RWPE1 (cell line): ENCODE measurements at places on chromosomes 7 and 10.

GRCh38 chr10:97365761-97366351 is 31.3 kb upstream of the FRAT2 start:
- DNase-seq, result no peak

DNA sequence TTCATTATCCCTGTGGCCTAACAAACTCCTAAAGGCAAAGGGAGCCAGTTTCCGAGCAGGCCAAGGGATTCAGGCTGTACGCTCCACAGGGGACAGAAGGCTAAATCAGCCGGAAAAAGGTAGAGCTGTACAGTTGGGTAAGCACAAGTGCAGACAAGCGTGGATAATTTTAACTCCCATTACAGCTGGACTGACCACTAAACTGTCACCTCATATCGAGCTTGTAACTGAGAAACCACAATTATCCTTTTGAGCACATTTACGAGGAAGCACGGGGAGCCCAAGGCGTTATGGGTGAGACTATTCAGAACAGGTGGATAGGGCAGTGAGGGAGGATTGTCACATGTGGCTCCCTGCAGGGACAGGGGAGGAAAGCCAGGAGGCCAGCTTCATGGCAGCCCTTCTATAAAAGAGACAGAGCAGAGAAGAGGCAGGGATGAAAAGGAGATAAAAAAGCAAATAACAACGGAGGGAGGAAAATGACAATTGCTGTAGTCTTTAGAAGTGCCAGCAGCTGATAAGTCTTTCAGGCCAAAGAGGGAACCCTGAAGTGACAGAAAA is 288.0 kb downstream of the FGFR2 start:
- DNase-seq, result no peak

GRCh38 chr10:131143425-131144165 is 167.9 kb downstream of the TCERG1L start:
- no peak for DNase-seq

- no peak for DNase-seq
Measured at GRCh38 chr7:99270702-99271101, 1.9 kb upstream of the MYH16 start.

GRCh38 chr7:93378131-93378760 is 146.1 kb downstream of the VPS50 start:
- DNase-seq, result no peak

GRCh38 chr7:130286881-130287280 is 6.1 kb upstream of the CPA4 start:
- DNase-seq, result no peak

DNA sequence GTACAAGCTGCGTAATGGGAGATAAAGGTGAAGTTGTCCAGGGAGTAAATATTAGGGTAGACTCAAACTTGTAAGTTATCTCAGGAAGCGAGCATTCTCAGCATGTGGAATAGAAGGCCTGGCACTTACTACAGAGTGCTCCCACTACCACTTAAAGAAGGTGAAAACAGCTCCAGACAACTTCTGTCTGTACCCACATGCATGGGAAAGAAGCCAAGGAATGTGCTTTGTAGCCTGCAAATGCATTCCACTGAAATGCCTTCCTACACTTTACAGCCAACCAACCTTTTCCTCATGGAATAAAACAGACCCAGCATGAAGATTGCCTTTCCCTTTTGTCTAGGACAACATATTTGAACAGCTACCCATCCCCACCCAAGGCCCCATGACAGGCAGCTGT is 45.4 kb upstream of the NPSR1 start:
- no peak for DNase-seq

DNA sequence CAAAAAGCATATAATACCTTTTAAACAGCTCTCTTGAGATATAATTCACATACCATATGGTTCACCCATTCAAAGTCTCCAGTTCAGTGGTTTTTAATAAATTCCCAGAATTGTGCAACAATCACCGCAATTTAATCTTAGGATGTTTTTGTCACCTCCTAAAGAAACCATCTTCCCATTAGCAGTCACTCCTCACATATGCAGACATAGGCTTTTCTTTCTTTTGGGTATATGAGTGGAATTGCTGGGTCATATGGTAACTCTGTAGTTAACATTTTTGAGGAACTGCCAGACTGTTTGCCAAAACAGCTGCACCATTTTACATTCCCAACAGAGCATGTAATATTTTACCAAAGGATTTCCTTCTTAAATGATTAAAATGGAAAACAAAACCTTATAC is 57.0 kb downstream of the CC2D2B start:
- no peak for DNase-seq

GRCh38 chr10:123808286-123808685 is 83.3 kb downstream of the CPXM2 start:
- DNase-seq, result no peak

DNA sequence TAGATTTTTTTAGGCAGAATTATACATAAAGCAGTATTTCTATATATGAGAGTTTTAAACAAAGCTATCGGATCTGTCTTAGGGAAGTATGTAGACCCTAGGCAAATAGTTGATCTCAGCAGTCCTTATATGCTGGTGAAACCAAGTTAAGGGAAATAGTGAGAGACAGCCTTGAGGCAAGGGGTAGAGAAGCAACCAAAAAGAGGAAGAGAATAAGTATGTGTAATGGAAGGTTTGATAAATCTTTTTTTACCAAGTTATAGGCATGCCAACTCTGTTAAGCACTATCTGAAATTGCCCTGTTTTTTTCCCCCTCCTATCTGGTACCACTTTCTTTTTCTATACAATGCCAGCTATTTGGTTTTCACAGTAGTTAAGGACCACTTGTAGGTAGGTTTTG is 19.9 kb downstream of the SPAG6 start:
- DNase-seq, result no peak

DNA sequence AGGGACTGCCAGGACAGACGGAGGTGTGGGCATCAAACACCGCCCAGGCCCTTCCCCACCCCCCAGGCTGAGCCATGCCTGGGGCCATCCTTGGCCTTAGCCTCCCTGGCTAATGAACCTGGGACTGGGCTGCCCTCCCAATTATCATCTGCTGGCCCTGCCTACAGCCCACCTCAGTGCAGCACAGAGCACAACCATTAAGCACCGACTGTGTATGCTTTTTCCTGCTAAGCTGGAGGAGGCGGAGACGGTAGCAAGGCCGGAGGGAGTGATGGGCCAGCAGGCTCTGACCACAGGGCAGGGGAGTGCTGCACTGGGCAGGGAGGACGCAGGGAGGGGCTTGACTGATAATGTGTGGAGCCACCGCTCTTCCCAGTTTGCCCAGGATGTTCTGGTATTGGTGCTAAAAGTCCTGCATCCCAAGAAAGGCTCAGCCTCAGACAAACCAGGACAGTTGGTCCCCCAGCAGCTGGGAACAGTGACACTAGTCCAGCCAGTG is 72.0 kb downstream of the C10orf143 start:
- DNase-seq, result no peak

DNA sequence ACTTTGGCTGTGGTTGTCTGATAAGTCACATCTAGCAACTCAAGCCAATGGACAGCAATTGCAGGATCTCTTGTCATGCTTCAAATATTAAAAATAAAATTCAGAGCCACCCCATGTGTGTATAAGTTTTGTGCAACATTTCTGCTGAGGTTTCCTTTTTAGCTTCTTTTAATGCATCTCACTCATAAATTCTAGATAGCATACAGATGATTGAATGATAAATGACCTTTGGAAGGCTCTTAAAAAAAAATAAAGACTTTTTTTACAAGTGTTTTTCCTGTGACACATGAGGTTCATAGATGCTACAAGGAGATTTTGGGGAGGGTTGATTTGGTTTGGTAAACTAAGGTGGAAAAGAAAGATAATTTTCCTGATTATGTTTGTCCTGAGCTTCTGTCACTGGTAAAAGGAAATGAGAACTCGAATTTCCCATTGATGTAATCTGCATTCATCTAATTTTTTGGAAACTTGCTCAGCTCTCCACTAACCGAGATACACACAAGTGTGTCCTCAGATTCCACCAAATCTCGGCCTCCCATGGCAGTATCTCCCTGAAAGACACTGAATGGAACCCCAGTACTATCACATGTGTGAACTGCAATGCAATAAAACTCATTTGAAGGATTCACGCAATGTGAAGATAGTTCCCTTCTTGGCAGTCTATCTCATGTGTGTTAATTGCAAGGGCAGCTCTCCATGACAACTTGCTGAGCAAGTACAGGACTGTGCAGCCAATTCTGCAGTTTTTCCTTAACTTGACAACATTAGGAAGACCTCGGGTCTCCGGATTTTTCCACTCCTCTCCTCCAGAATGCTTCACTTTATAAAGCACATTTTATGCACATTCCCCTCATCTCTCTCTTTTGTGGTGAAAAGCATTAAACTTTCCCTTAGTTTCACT is 185.4 kb upstream of the PFKP start:
- no peak for DNase-seq

DNA sequence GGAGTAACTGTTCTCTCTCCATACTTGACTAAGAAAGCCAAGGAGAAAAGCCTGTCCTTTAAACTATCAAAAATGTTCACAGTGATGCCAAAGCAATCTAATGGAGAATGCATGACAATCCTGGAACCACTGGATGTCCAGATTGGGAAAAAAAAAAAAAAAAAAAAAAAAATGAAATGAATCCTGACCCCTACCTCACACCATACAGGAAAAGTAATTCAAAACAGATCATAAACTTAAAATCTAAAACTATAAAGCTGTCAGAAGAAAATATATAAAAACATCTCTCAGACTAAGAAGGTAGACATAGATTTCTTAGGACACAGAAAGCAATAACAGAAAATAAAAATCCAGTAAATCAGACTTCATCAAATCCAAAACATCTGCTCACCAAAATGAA is 18.4 kb downstream of the FBXW4 start:
- no peak for DNase-seq

DNA sequence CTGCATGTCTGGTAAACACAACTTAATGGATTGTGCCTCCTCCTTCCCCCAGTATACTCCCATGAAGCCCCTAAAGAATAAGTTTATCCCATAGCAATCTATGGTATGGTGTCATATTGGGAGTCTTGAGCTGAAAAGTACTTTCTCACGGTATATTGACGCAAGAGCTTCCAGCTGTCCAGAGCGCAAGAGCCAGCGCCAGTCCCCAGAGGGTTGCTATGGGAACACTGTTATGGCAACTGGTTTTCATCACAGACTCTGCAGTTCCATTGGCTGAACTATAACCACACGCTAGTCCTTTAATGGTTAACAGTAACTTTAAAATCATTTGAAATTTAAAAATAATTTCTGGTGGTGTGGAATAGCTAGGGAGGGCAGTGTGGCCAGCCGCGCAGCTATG is 46.9 kb downstream of the PRPF18 start:
- no peak for DNase-seq

GRCh38 chr7:132569884-132570614 is 6.2 kb downstream of the PLXNA4 start:
- no peak for DNase-seq

- DNase-seq, result no peak
Measured at GRCh38 chr7:120110169-120110568, 162.8 kb upstream of the KCND2 start.

- no peak for DNase-seq
Measured at GRCh38 chr10:71211775-71212317, 524 bp upstream of the UNC5B start.

- no peak for DNase-seq
Measured at GRCh38 chr7:2711895-2712675, 24.1 kb downstream of the AMZ1 start.

- DNase-seq, result no peak
Measured at GRCh38 chr10:74137992-74138391, 12.6 kb downstream of the AP3M1 start.

- DNase-seq, result no peak
Measured at GRCh38 chr10:102801496-102801895, 35.7 kb downstream of the CYP17A1 start.

DNA sequence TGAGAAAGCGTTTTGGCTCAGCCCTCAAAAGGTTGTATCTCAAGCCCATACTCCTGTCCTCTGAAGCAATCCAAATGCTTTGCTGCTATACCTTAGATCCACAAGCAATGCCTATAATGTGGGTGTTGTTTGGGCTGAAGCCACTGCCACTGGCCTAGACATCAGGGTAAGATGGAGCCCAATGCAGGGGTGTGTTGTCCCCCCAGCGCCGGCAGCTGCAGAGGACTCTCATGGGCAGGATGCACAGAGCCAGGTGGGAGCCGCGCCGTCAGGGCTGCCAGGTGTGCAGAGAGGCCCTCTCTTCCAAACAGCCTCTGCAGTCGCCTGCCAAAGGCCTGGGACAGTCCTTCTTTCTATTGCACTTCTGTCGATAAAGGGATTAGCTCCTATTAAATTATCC is 205.2 kb upstream of the SHH start:
- no peak for DNase-seq

DNA sequence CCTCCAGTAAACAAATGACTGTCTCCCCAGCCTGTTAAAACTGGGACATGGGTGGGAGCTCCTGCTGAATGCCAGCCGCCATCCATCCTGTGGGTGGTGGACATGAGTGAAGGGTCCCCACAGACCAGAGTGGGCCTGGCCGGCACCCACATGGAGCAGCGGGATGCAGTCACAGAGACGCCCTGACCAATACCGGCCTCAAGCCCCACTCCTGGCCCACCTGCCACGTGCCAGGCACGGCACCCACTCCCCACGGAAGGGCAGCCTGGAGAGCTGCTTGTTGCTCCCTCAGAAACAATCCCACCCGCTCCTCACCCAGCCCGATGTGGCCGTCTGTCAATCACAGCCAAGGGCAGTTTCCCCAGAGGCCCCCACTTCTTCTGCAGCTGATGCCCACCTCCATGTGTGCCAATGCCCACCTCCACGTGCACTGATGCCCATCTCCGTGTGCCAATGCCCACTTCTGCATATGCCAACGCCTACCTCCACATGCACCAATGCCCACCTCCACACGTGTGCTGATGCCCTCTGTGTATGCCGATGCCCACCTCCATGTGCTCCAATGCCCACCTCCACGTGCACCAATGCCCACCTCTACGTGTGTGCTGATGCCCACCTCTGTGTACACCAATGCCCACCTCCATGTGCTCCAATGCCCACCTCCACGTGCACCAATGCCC is 42.8 kb upstream of the DNAAF5 start:
- DNase-seq, result no peak

GRCh38 chr10:77564731-77565589 is 72.6 kb downstream of the KCNMA1 start:
- DNase-seq, result peak; percentile 63

GRCh38 chr7:18780938-18781337 is 285.4 kb downstream of the HDAC9 start:
- no peak for DNase-seq

GRCh38 chr7:36925691-36926090 is 201.4 kb upstream of the AOAH start:
- DNase-seq, result no peak

- DNase-seq, result no peak
Measured at GRCh38 chr10:45201271-45201670, 114.1 kb downstream of the OR13A1 start.

- no peak for DNase-seq
Measured at GRCh38 chr7:92043637-92044036, 90.6 kb downstream of the CYP51A1 start.
